ENCODE measurements at places on chromosomes 6 and 20.

- DNase-seq = peak; percentile 62
These were observed 47.5 kb upstream of the CRISP1 start for GRCh38 chr6:49913636-49914375.

GRCh38 chr6:135014353-135014832 is 40.2 kb downstream of the HBS1L start:
- DNase-seq = no peak

DNA sequence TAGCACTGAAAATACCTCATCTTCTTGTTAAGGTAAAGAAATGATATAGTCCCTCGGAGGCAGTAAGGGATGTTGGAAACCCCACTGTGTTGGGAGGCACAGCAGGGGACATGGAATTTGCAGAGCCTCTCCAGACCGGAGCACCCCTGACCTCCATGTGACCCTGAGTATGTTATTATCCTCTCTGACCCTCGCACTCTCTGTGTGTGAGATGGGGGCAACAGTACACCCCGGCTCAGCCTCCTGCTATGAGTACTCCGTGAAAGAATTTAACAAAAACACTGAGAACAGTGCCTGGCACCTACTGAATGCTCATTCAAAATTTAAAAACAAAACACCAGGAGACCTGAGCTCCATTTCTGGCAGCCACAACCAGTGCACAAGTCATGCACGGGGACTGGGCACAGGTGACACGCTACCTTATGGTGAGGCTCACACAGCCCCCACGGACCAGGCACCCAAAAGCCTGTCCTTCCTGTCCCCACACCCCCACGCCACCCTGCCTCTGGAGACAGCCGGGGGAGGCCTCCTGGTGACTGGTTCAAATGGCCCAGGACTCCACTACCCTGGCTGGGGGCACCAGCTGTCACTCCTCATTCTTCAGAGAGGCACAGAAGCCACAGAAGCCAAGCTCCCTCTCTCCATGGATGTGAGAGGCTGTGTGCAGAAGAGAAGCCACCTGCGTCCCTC is 6.1 kb downstream of the NINL start:
- peak; percentile 32 for DNase-seq

GRCh38 chr6:111759836-111760785 is 113.1 kb downstream of the FYN start:
- DNase-seq = no peak

GRCh38 chr6:52209770-52210169 is 23.6 kb downstream of the IL17A start:
- DNase-seq = no peak

DNA sequence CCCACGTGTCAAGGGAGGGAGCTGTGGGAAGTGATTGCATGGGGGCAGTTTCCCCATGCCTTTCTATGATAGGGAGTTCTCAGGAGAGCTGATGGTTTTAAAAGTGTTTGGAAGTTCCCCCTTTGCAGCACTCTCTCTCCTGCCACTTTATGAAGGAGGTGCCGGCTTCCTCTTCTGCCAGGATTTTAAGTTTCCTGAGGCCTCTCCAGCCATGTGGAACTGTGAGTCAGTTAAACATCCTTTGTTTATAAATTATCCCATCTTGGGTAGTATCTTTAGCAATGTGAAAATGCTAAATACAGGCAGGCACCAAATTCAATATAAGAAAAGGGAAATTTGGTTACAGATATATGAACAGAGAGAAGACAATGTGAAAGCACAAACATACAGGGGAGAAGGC is 96.4 kb upstream of the EPHA7 start:
- no peak for DNase-seq

DNA sequence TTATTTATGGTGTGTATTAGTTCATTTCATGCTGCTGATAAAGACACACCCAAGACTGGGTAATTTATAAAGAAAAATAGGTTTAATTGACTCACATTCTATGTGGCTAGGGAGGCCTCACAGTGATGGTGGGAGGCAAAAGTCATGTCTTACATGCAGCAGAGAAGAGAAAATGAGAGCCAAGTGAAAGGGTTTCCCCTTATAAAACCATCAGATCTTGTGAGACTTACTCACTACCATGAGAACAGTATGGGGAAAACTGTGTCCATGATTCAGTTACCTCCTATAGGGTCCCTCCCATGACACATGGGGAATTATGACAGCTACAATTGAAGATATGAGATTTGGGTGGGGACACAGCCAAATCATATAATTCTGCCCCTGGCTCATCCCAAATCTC is 150.0 kb upstream of the AHI1 start:
- DNase-seq = no peak

- no peak for DNase-seq
These were observed 305.4 kb downstream of the UTRN start for GRCh38 chr6:144590532-144590931.

GRCh38 chr6:2900821-2901644 is 2.1 kb downstream of the SERPINB9 start:
- no peak for DNase-seq

- no peak for DNase-seq
These were observed 53.5 kb downstream of the GOPC start for GRCh38 chr6:117548797-117549301.

- DNase-seq = no peak
These were observed 105.6 kb upstream of the RNF24 start for GRCh38 chr20:4120921-4121321.

DNA sequence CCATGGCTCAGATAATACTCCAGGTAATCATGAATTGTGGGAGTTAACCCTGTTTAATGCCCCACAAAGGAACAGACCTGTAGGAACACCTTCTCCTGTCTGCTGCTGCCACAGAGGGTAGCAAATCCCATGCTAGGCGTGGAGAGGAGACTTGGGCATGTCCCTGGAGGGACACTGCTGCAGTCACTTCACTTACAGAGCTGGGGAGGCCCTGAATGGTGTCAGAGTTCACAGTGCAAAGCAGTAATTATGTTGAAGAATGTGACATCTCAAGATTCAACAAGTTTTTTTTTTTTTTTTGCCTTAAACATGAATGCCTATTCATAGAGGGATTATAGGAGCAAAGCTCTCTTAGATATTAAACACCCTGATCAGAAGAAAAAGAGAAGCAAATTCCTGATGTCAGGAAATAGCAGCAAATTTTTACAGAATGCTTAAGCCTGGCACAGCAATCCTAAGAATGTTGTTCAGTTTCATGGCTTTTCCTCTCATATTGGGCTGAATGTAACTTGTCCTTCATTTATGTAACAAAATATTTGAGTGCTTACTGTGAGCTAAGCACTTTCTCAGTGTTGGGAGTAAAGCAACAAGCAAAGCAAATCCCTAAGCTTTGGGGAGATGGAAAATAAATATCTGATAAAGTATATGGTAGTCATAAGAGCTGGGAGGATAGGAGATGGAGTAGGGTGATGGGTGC is 45.0 kb downstream of the CARMIL1 start:
- DNase-seq = no peak

DNA sequence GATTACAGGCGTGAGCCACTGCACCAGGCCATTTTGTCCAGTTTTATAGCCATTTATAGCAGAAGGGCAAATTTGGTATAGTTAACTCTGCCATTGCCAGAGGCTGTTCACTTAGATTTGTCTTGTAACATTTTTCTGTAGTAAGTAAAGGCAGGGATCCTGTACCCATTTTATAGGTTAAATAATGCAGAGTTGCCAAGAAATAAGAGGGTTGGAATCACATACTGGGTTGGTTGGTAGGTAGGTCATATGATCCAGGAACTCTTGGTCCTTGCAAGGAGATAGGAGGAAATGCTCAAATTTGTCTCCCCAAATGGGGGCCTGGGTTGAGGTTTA is 68.1 kb downstream of the SHLD1 start:
- no peak for DNase-seq

GRCh38 chr6:142702501-142703460 is 242.2 kb downstream of the HIVEP2 start:
- no peak for DNase-seq

DNA sequence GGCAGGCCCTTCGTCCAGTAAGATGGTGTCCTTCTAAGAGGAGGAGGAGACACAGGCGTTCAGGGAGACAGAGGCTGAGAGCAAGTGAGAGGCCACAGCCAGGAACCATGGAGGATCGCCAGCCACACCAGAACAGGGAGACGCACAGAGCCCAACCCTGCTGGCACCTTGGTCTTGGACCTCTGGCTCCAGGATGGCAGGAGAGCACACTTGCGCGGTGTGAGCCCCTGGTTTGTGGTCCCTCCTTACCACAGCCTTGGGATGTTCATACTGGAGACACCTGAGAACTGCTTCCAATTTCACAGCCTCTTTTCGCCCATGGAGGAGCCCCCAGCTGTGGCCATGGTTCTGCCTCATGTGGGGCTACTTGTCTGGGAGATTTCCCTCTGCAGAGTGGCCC is 222.4 kb downstream of the DLL1 start:
- DNase-seq = no peak

- peak; percentile 83 for DNase-seq
These were observed 4.0 kb upstream of the SPATS1 start for GRCh38 chr6:44338228-44339122.

- DNase-seq = no peak
These were observed 135.4 kb downstream of the OPN5 start for GRCh38 chr6:47917202-47917601.

GRCh38 chr20:25243416-25243979 is 4.4 kb upstream of the PYGB start:
- no peak for DNase-seq

DNA sequence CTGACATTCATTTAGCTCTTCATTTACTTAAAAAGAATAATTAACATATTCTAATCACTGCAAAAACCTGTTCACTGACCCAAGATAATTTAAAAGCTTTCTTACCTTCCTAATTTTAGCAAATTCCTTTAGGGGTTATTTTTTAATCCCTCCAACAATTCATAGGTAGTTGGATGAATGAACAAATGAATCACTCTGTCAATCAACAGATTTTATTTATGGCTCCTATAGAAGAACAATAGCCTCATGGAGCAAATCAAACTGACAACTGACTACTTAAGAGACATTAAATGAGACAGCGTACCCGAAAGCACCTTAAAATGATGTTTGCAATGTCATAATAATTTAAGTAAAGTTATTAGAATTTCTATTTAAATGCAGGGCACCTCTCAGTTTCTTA is 31.5 kb upstream of the GJA1 start:
- no peak for DNase-seq

DNA sequence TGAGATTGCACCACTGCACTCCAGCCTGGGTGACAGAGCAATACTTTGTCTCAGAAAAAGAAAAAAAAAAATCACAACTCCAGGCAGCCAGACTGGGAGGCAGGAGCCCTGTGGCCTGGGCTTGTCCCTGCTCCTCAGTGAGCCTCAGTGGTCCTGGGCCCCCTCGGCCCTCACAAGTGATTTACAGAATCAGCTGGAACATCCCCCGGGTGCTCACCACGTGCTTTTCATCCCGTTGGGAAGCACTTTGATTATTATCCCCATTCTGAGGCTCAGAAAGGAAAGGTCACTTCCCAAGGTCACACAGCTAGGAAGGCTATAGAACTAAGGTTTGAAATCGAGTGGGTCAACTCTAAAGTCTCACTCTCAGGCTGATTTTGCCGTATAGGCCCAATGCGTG is 43.1 kb upstream of the TLDC2 start:
- no peak for DNase-seq

DNA sequence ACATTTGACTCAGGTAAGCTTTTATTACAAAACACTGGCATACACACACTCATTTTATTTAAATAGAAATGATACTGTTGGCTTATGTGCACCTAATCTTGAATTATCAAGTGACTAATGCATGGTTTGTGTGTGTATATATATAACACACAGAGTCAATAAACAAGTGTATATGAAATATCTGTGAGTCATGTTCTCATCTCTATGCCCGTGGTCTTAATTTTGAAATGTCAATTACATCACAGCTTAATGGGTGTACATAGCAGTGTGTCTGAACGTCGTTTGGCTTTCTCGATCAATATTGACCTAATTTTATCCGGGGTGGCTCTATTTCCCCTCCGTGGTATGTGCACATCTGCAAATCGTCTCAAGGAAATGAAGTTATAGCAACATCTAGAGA is 104.0 kb upstream of the ZFP64 start:
- DNase-seq = no peak

- DNase-seq = peak; percentile 30
These were observed 49.7 kb upstream of the TGM3 start for GRCh38 chr20:2246069-2246491.

DNA sequence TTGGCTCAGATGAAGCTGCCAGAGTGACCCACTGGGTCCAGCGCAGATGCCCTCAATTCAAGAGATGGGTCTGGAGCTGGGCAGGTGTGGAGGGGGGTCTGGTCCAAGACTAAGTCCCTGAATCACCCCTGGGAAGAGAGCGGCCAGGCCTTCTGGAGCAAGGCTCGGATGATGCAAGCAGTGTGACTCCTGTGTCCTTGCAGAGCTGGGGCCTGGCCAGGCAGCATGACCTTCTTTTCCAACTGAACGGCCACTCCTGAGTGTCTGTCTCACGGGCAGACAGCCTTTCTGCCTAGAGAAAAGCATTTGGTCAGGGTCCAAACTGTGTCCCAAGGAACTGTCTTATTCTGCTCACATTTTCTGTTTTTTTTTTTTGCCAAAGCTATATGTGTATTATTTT is 42.6 kb upstream of the FNDC1 start:
- DNase-seq = no peak

- DNase-seq = no peak
These were observed 64.1 kb upstream of the TBC1D7 start for GRCh38 chr6:13392462-13392861.

DNA sequence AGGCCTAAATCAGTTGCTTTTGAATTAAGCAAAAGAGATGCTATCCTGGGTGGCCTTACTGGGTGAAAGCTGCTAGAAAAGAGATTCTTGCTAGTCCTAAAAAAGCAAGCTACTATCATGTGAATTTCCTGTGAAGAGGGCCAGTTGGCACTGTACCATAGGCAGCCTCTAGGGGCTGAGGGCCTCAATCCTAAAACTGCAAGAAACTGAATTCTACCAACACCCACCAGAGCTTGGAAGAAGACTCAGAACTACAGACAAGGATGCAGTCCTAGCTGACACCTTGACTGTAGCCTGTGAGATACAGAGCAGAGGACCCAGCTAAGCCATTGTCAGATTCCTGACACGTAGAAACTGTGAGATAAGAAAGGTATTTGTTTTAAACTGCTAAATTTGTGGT is 24.5 kb downstream of the CLIC5 start:
- no peak for DNase-seq

GRCh38 chr6:104414723-104415122 is 445.0 kb downstream of the HACE1 start:
- no peak for DNase-seq

- no peak for DNase-seq
These were observed 25.4 kb upstream of the FOXF2 start for GRCh38 chr6:1363729-1364572.

DNA sequence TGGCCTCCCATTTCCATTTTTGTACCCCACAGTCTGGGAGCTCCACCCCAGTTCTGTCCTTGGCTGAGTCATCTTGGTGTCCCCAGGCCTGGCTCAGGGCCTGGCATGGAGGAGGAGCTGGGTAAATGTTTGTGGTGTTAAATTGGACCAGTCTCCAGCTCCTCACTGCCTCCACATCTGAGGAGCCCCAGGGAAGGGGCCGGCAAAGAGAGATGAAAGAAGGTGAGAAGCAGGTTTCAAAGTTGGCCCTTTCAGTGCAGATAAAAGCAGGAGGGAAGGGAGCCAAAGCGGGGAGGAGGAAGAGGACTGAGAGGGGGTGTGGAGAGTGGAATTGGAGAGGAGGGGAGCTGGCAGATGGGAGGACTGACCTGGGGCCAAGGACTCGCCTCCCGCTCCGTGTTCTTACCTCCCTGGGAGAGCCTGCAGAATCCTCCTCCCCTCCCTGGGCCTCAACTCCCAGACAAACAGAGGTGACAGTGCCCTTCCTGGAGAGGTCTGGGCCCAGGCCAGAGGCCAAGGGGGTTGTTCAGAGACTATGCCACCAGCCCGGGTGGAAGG is 89.0 kb downstream of the CD40 start:
- no peak for DNase-seq

- DNase-seq = no peak
These were observed 72.1 kb downstream of the PERP start for GRCh38 chr6:138035070-138035469.

Measured in NCI-H1092 treated with DMSO at 0.1 percent for 48 hours (cell line).